H7 (cell line): ENCODE measurements at places on chromosomes 5 and 9. TPM values are rescaled to one million over a fixed set of nuclear protein-coding genes. Genes with fewer than 3 reads are reported as not detected.

The TRPM6 gene
- 0.15 and 0.24 TPM in 2 replicates for total RNA-seq

The BAAT gene
- 0.10 TPM in 1 of 2 replicates, not detected in the other for total RNA-seq

DNA sequence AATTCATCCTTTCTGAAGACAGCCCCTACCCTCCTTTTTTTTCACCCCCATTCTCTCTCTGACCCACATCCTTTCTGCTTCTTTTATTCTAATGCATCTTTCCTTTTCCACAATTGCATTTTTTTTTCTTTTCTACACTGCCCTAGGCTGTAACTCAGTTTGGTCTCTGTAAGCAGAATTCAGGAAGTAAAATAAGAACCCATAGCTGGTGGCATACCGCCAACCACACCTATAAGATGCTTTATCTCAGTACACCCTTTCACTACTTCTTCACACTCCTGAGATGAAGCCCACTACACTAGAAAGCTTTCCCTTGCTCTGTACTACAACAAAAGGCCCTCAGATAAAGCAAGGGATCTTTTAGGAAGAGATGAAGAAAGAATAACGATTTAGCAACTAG lies 16.1 kb upstream of the TSSK1B start:
- no peak for DNase-seq

DNA sequence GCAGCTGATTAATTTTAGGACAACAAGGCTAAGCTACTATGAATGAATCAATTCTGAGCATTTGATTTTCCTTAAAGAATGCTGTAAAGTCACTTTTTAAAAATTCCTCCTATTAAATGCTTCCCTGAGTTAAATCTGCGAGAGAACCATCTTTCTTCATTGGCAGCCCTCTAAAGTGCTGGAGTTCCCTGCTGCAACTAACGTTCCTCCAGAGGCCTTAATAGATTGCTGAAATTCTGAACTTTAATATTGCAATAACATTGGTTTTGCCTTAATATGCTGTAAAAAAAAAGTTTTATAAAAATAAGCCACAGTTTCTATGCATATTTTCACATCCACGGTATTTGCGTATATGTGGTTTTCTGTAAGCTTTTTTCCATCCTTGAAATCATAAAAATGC lies 298.0 kb upstream of the PIK3R1 start:
- no peak for DNase-seq

DNA sequence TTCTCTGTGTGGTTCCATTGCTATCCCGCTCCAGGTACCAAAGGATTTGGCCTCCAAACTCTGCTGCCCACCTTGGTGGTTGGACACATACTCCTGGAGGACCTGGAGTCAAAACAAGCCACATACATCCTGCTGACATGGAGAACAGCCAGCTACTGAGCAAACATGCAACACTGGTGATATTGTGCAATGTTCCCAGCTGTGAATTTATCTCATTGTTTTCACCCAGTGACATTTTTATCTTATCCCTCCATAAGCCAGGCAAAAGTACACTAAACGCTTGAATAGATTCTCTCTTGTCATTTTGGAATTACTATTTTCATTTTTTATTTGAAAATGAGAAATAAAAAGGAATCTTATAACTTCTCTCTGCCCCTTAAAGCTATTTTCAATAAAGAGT lies 11.1 kb upstream of the CTSL start:
- DNase-seq = no peak

GRCh38 chr5:160088805-160089204 lies 30.4 kb downstream of the PWWP2A start:
- DNase-seq = no peak

DNA sequence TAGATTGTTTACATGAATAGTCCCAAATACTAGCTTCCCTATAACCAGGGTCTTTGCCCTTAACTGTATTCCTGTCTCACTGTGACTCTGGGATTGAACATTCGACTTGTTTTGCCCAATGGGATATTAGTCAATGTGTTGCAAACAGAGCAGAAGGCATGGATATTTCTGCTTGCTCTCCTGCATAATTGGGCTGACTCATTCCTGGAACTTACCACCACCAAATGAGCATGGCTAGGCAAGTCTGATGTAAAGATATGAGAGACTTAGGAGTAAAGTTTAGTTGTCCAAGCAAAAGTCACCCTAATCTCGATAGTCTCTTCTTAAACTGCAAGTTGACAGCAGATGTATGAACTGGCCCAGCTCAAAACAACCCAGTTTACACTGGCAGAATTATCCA lies 273.5 kb upstream of the CCNG1 start:
- DNase-seq = no peak

DNA sequence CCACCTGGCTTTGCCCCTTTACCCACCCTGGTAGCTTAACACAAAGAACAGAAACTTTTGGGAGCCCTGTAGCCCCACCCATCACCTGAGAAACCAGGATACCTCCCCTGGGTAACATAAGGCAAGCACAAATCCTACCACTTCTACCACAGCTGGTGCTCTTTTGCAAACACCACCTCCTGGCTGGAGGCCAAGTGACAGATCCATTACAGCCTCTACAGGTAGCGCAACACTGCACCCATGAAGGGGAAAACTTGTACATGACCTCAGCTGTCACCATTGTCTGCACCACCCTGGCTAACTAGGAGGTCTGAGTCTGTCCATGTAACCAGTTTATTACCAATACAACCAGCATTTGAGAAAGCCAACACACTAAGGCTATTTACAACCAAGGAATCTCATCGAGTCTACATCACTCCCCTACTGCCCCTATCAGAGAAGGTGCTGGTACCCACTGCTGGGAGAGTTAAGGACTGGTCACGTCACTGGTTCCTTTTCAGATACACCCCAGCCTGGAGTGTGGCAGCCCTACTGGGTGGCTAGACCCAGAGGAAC lies 128.6 kb downstream of the PJA2 start:
- DNase-seq = no peak

GRCh38 chr5:95743232-95743631 lies 12.1 kb downstream of the RHOBTB3 start:
- DNase-seq = no peak

GRCh38 chr9:120688758-120689157 lies 25.5 kb downstream of the MEGF9 start:
- DNase-seq = no peak
